Activated CD4-positive, alpha-beta T cell treated with anti-CD3 and anti-CD28 coated beads, Interleukin-2, amount 10 ng/mL, durations not matched to agents 24 days and 14 days (primary cell): ENCODE measurements at places on chromosomes 12 and 14. TPM values are rescaled to one million over a fixed set of nuclear protein-coding genes. Genes with fewer than 3 reads are reported as not detected.

- H3K4me3 ChIP-seq, result no peak overlapping the region
- H3K27me3 ChIP-seq, result peaks cover 12% of the 10 kb centered on the region
- DNase-seq, result no peak
Measured at GRCh38 chr14:28785096-28785952, 18.7 kb downstream of the FOXG1 start.

- H3K4me1 ChIP-seq, result peaks cover 32% of the 10 kb centered on the region
- no peaks in the 10 kb centered on the region for H3K27me3 ChIP-seq
- peak overlapping the region; percentile 90 for H3K4me3 ChIP-seq
- peaks cover 36% of the 10 kb centered on the region for H3K36me3 ChIP-seq
- peak; percentile 77 for DNase-seq
Measured at GRCh38 chr12:120468325-120468820, 1.2 kb downstream of the SRSF9 start.

- H3K27ac ChIP-seq, result no peak overlapping the region
- DNase-seq, result no peak
- H3K36me3 ChIP-seq, result no peaks in the 10 kb centered on the region
Measured at GRCh38 chr12:95699579-95699978, 91.0 kb downstream of the NTN4 start.

DNA sequence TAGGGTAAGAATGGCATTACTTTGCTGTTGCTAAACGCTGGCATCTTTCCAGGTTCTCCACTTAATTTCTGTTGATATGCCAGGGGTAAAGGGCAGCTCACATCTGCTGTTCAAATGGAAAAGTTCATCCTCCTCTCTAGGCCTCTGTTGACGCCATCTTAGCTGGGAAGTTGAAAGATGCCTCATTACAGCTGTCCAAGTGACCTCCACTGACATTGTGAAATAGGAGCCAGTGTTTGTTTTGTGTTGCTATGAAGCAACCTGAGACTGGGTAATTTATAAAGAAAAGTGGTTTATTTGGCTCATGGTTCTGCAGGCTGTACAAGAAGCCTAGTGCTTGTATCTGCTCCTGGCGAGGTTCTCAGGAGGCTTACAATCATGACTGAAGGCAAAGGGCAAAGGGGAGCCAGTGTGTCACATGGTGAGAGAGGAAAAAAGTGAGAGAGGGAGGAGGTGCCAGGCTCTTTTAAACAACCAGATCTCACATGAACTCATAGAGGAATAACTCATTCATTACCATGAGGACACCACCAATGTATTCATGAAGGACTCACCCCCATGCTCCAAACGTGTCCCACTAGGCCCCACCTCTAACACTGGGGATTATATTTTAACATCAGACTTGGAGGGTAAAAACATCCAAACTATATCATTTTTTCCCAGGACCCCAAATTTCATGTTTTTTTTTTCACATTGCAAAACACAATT is 3.2 kb upstream of the ADAM21 start:
- no peak for DNase-seq
- peaks cover 3% of the 10 kb centered on the region for H3K27me3 ChIP-seq
- H3K36me3 ChIP-seq, result no peaks in the 10 kb centered on the region
- H3K4me1 ChIP-seq, result no peaks in the 10 kb centered on the region
- H3K4me3 ChIP-seq, result no peak overlapping the region

- H3K4me1 ChIP-seq, result peaks cover 6% of the 10 kb centered on the region
- H3K27ac ChIP-seq, result no peak overlapping the region
- no peak overlapping the region for H3K4me3 ChIP-seq
Measured at GRCh38 chr14:22152903-22153302, 436.1 kb downstream of the DAD1 start.

DNA sequence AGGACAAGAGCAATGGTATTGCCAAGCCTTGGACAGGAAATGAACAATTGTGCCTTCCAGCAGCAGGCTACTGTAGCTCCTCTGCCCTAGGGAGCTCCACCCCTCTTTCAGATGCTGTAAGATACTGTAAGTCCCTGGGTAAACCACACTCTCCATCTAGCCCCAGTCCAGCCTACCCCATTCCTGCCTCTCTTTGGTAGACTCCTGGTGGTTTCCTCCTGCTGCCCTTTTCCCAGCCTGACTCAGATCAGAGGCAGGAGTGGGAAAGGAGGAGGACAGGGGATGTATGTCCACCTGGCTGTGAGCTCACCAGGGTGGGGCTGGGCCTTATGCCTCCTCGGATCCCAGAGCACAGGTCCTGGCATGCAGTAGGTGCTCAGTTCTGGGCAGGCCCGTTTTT is 174.6 kb downstream of the ESRRB start:
- no peaks in the 10 kb centered on the region for H3K36me3 ChIP-seq
- H3K27me3 ChIP-seq, result no peaks in the 10 kb centered on the region
- no peak overlapping the region for H3K4me3 ChIP-seq
- no peak for DNase-seq
- H3K4me1 ChIP-seq, result no peaks in the 10 kb centered on the region
- no peak overlapping the region for H3K27ac ChIP-seq

- no peaks in the 10 kb centered on the region for H3K4me1 ChIP-seq
- H3K27me3 ChIP-seq, result peaks cover 12% of the 10 kb centered on the region
- no peak overlapping the region for H3K27ac ChIP-seq
Measured at GRCh38 chr14:61940666-61941420, 178.6 kb downstream of the SNAPC1 start.

GRIP1 gene
- total RNA-seq, result 0.26 and 0.40 TPM in 2 replicates

TSPAN11 gene
- total RNA-seq, result not detected in 2 replicates

ZNF891 gene
- 2.2 and 2.4 TPM in 2 replicates for total RNA-seq

OASL gene
- total RNA-seq, result 2.9 and 3.0 TPM in 2 replicates
